ENCODE measurements at places on chromosomes 1 and 21. TPM values are rescaled to one million over a fixed set of nuclear protein-coding genes. Genes with fewer than 3 reads are reported as not detected.

The S100A1 gene
- 7.3 TPM for total RNA-seq

The AQP10 gene
- 0.26 TPM for total RNA-seq

The PTGFRN gene
- total RNA-seq = 76.8 TPM

The CGN gene
- total RNA-seq = 42.8 TPM

The SELP gene
- 2.9 TPM for total RNA-seq

The TIE1 gene
- 14.0 TPM for total RNA-seq

The FAM72B gene
- not detected for total RNA-seq

The ADCY10 gene
- not detected for total RNA-seq

The ARTN gene
- total RNA-seq = 12.5 TPM

The IL19 gene
- not detected for total RNA-seq

The OR6K3 gene
- total RNA-seq = not detected

DNA sequence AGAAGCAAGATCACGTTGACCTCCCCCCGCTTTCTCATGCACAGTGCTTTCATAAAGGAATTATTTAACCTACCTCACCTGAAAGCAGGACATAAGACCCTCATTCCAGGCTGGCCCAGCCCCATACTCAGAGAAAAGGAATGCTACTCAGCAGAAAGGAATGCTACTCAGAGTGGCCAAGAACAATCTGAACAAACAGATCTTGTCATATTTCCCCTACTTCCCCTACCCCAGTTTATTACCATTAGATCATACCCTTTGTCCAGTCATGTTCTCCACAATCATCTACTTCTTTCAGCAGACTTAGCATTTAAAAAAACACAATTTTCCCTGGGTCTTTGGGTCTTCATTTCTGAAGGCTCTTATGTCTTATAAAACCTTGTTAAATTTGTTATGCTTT lies 89.8 kb downstream of the SLC16A1 start:
- no peak for DNase-seq
- H3K27ac ChIP-seq = no peak overlapping the region
- H3K4me3 ChIP-seq = no peak overlapping the region

DNA sequence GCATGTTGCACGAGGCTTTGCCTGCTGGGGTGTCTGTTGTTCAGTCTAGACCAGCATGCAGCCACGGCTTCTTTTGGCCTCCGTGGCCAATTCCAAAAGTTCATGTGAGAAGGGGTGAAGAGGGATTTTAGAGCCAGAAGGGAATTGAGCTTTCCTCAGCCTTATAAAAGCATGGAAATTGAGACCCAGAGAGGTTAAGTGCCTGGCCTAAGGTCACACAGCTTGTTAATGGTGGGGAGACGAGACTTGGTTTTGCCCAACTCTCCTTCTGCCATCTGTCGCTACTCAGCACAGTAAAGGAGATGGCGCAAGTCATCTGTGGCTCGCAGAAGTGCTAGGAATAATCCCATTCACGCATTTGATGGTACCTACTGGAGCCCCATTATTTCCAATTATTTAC lies 25.7 kb downstream of the ZBTB18 start:
- no peaks in the 10 kb centered on the region for H3K27me3 ChIP-seq
- no peak for DNase-seq
- H3K36me3 ChIP-seq = no peaks in the 10 kb centered on the region
- H3K27ac ChIP-seq = no peak overlapping the region

- no peaks in the 10 kb centered on the region for H3K4me1 ChIP-seq
- H3K36me3 ChIP-seq = no peaks in the 10 kb centered on the region
- H3K27ac ChIP-seq = no peak overlapping the region
- no peaks in the 10 kb centered on the region for H3K27me3 ChIP-seq
These were observed 20.1 kb upstream of the COG2 start for GRCh38 chr1:230622151-230622550.

DNA sequence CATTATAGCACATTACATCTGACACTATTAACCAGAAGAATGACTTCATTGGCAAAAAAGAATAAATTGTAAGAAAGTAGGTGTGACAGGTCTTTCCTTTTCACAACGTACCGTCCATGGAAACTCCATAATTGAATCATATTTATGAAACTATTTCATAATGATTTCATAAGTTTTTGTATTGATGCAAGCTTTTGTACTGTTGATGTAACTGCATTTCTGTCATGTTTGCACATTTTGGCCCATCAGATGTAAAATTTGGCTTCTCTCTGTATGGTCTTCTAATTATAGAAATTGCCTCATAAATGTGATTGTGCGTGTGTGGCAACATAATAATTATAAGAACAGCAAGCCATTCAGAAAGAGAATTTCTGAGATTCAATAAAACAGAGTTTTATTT lies 180.7 kb upstream of the ZNHIT6 start:
- DNase-seq = no peak
- H3K27ac ChIP-seq = no peak overlapping the region
- H3K4me1 ChIP-seq = no peaks in the 10 kb centered on the region
- H3K27me3 ChIP-seq = no peaks in the 10 kb centered on the region
- H3K36me3 ChIP-seq = no peaks in the 10 kb centered on the region

DNA sequence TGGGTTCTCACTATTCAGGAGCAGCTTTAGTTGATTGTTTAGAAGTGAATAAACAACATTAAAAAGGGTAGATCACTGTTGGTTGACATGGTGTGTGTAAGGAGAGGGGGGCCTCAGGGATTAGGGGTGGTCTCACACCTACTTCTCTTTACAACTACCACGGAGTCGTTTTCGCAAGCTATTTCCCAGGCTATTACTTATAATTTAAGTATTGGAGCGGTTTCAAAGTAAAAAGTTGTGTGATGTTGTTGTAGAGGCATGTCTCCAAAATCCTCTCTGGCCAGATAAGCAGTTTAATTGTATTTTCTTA lies 1.3 kb downstream of the GPSM2 start:
- no peak overlapping the region for H3K27ac ChIP-seq
- H3K27me3 ChIP-seq = no peaks in the 10 kb centered on the region
- peaks cover 13% of the 10 kb centered on the region for H3K4me1 ChIP-seq
- DNase-seq = no peak
- no peaks in the 10 kb centered on the region for H3K36me3 ChIP-seq

DNA sequence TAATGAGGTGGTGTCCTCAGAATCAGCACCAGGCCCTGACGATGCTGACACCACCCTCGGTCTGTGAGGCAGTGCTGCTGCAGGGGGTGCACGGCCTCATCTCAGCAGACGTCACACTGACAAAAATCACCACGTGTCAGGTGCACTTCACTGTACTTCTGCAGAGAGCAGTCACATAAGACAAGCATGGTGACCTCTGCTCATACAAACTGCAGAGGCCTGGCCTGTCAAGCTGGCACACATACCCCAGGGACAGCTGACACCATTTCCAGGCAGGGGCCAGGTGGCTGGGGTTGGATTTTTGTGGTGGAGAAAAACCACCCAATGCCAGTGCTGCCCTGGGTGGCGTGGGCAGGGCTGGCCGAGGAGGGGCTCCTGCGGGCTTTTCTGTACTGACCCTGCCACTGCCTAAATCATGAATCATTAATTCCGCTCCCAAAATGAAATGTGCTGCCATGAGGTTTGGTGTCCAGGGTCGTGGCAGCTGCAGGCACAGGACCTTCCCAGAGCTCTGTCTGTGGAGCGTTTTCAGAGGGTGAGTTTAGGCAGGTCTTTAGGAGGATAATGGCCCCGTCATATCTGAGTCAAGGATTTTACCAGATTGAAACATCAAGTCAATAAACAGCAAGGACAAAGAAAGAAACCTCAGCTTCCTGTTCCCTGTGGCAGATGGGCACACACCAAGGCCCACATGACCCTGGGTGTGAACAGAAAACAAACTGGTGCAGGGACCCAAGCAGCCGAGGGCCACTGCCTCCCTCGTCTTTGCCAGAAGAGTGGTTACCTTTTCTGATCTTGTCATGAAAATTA lies 33.4 kb upstream of the GPR153 start:
- no peaks in the 10 kb centered on the region for H3K36me3 ChIP-seq
- no peak for DNase-seq
- no peak overlapping the region for H3K4me3 ChIP-seq

DNA sequence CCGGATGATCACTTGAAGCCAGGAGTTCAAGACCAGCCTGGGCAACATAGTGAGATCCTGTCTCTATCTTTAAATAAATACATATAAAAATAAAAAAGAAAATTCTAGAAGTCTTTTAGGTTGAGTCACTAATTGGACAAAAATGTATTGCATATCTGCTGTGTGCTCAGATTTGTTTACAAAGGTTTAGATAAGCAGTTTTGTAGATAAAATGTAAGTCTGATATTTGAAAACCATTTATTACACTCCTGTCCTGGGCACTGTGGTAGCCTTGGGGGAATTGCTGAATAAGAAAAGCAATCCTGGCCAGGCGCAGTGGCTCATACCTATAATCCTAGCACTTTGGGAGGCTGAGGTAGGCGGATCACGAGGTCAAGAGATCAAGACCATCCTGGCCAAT lies 11.6 kb downstream of the GMEB1 start:
- H3K4me3 ChIP-seq = no peak overlapping the region
- H3K4me1 ChIP-seq = no peaks in the 10 kb centered on the region
- DNase-seq = no peak

DNA sequence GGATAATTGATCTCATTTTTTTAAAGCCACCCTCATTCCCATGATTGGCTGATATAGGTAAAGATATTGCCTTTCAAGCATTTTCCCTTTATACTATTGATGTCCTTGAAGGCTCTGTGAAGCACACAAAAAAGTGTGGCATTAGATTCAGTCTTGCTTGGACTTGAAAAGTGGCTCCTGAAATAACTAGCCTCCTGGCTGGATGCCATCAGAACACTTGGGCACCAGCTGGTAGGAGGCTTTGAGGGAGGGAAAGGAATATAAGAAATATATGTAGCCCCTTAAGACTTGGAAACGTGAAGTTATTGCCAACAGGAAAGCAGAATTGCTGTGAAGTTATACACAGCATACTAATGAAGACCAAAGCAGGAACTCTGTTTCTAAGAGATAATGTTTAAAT lies 14.1 kb downstream of the MTR start:
- H3K4me3 ChIP-seq = no peak overlapping the region
- peak overlapping the region; percentile 70 for H3K27ac ChIP-seq
- DNase-seq = peak; percentile 54
- no peaks in the 10 kb centered on the region for H3K27me3 ChIP-seq
- peaks cover 4% of the 10 kb centered on the region for H3K36me3 ChIP-seq

GRCh38 chr1:203229471-203230135 lies at the start of gene CHIT1:
Gene CHIT1 (minus strand): TSS chr1:203229673. CDS start chr1:203229636, 37 bp downstream.
- no peaks in the 10 kb centered on the region for H3K4me1 ChIP-seq
- no peaks in the 10 kb centered on the region for H3K36me3 ChIP-seq
- no peak for DNase-seq
- H3K27ac ChIP-seq = no peak within 1 kb of the TSS

- H3K27ac ChIP-seq = peak overlapping the region; percentile 65
- H3K36me3 ChIP-seq = no peaks in the 10 kb centered on the region
- peaks cover 18% of the 10 kb centered on the region for H3K4me1 ChIP-seq
- DNase-seq = no peak
These were observed 71.4 kb upstream of the GCLM start for GRCh38 chr1:93980320-93981273.

GRCh38 chr1:109248797-109249629 lies at the start of gene CELSR2:
Gene CELSR2 (plus strand): TSS chr1:109249539. CDS start chr1:109250080, 541 bp downstream.
- peak; percentile 71 for DNase-seq
- H3K4me3 ChIP-seq = no peak within 1 kb of the TSS
- H3K27me3 ChIP-seq = no peaks in the 10 kb centered on the region

- DNase-seq = no peak
- peaks cover 83% of the 10 kb centered on the region for H3K4me1 ChIP-seq
- no peak overlapping the region for H3K4me3 ChIP-seq
These were observed 8.1 kb downstream of the PRDM16 start for GRCh38 chr1:3077081-3077480.

- no peak overlapping the region for H3K27ac ChIP-seq
- H3K4me3 ChIP-seq = no peak overlapping the region
- no peaks in the 10 kb centered on the region for H3K27me3 ChIP-seq
- no peak for DNase-seq
- peaks cover 12% of the 10 kb centered on the region for H3K4me1 ChIP-seq
These were observed 2.6 kb upstream of the KCNQ4 start for GRCh38 chr1:40780678-40781607.

GRCh38 chr1:217539510-217539909 lies 91.4 kb downstream of the GPATCH2 start:
- DNase-seq = no peak
- H3K4me1 ChIP-seq = peaks cover 6% of the 10 kb centered on the region
- no peak overlapping the region for H3K4me3 ChIP-seq
- no peaks in the 10 kb centered on the region for H3K36me3 ChIP-seq
- H3K27me3 ChIP-seq = no peaks in the 10 kb centered on the region
- no peak overlapping the region for H3K27ac ChIP-seq

- H3K4me3 ChIP-seq = no peak overlapping the region
- DNase-seq = peak; percentile 16
- H3K27ac ChIP-seq = no peak overlapping the region
- no peaks in the 10 kb centered on the region for H3K27me3 ChIP-seq
- H3K36me3 ChIP-seq = no peaks in the 10 kb centered on the region
These were observed 21.9 kb downstream of the TSNAX start for GRCh38 chr1:231550448-231550781.

DNA sequence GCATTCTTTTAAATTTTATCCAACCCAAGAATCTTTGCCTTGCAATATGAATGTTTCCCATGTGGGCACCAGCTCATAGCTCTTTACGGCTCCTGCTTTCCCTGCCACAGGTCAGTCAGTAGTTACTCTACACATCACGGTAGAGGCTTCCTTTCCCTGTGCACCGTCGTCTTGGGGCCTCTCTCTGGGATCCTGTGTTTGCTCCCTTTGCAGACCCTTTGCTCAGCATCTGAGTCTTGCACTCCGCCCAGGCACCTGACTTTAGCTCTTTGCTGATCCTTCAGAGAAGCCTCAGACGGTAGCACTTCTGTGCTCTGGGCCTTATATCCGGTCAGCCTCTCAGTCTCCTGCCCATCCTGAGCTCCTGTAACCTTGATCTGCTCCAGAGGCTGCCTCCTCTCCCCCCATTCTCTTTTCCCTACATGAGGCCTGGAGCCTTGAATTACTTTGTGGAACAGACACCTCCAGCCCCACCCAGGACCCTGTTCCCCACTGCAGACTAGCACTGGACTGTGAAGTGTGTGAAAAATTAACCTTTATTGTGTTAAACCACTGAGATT lies 183.5 kb upstream of the HMGB4 start:
- DNase-seq = no peak
- H3K4me3 ChIP-seq = no peak overlapping the region

GRCh38 chr1:6200188-6200809 lies 904 bp upstream of the RPL22 start:
- H3K27me3 ChIP-seq = no peaks in the 10 kb centered on the region
- H3K4me1 ChIP-seq = peaks cover 41% of the 10 kb centered on the region
- no peak overlapping the region for H3K4me3 ChIP-seq

- no peak for DNase-seq
- no peaks in the 10 kb centered on the region for H3K27me3 ChIP-seq
- peaks cover 50% of the 10 kb centered on the region for H3K4me1 ChIP-seq
- H3K36me3 ChIP-seq = no peaks in the 10 kb centered on the region
These were observed 130.4 kb upstream of the ARHGEF16 start for GRCh38 chr1:3323796-3324703.

DNA sequence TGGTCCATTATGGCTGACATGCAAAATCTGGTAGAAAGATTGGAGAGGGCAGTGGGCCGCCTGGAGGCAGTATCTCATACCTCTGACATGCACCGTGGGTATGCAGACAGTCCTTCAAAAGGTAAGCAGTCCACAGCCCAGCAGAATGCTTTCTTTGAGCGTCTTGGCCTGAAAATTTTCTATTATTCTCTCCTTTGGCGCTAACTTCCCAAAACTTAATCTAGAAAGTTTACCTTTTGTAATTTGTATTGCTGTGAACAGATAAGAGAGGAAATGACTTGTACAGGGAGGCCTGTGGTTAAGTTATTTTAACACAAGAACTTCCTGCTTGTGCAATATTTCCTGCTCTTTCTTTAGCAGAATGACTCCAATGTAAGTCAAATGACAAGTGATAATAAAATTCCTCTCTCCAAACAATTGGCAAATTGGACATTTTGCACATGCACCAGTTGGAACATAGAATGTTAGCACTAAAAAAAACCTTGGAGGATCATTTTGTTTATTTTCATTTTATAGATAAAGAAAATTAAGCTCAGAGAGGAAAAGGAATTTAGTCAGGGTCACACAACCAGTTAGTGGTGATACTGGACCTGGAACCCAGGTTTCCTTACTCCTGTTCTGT lies 18.9 kb downstream of the CAP1 start:
- H3K4me3 ChIP-seq = no peak overlapping the region
- no peak for DNase-seq
- H3K4me1 ChIP-seq = peaks cover 16% of the 10 kb centered on the region

Measured in body of pancreas (tissue), 4 donors.